ENCODE measurements at places on chromosomes 6 and 20.
A peak's percentile ranks its signal among the peaks of the same experiment; 100 is the strongest.

GRCh38 chr20:52246366-52246765 is 54.8 kb upstream of the ZFP64 start:
- no peak for DNase-seq

- DNase-seq: peak; percentile 54
Measured at GRCh38 chr6:35620706-35621105, 68.0 kb downstream of the FKBP5 start.

GRCh38 chr6:46993846-46994245 is 48.3 kb downstream of the ADGRF1 start:
- peak; percentile 87 for DNase-seq

DNA sequence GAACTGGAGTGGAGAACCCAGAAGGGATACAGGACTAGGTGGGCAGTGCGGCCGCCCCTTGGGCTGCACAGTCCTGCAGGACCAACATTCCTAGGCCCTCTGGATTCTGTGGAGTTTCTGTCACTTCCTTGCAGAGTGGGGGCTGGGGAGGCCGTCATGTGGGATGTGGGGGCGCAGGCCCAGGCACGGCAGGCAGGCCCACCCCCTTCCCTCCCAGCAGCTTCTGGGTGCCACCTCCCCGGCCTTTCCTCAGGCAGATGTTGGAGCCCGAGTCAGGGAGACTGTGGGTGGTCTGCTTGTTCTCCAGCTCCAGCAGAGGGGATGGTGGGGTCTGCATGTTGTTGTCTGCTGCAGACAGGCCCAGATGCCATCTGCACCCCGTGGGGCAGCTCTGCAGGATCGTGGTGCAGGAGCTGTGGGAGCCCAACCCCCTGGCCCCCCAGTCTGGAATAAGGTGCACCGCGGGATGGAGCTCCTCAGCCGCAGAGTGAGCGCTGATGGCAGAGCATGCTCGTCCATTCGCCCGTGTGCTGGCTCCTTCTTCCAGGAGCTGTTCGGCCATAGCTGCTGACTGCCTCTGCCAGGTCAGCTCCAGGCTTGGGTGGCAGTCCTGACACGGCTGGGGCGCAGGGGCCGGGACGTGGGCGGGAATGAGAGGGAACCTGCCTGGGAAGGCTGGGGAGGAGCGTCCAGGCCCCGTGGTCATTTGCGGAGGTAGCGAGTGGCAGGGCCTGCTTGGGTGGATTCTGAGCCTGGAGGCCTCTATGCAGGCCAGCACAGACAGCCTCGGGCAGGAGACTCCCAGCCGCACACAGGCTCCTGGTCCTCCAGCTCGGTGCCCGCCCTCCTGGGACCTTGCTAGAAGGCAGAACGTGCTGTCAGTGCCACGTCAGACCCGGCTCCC is 18.1 kb downstream of the SLC17A9 start:
- DNase-seq: no peak

GRCh38 chr20:10788877-10789276 is 115.1 kb upstream of the JAG1 start:
- DNase-seq: no peak

GRCh38 chr6:137230956-137231555 is 11.9 kb upstream of the IFNGR1 start:
- no peak for DNase-seq

DNA sequence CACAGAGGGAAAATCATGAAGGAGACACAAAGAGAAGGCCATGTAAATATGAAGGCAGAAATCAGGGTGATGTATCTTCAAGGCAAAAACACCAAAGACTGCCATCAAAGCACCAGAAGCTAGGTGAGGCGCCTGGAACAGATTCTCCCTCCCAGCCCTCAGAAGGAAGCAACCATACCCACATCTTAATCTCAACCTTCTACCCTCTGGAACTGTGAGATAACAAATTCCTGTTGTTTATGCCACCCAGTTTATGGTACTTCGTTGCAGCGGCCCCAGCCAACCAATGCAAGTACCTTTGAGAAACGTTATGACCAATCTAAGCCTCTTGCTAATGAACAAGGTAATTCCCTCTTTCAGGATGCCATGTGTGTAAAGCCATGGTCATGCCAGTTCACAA is 66.2 kb upstream of the STXBP5 start:
- no peak for DNase-seq

DNA sequence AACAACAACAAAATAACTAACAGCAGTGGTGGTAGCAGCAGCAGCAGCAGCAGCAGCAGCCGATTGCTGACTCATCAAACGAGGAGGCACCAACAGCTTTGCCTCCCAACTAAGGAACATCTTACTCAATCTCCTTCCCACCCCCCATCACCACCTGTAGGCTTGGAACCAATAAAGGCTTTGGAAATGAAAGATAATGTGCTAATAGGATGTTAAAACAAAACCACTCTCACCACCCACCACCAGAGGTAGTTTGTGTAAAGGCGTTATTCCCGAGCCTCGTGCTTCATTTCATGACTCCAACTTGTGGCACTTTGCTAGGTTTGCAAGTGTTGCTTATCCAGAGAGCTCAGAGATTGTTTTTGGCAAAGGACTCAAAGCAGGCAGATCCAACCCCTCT is 346.5 kb downstream of the CD83 start:
- DNase-seq: peak; percentile 40

GRCh38 chr20:62999580-62999979 is 7.2 kb downstream of the BHLHE23 start:
- DNase-seq: no peak

GRCh38 chr6:47083586-47084047 is 41.5 kb upstream of the ADGRF1 start:
- DNase-seq: peak; percentile 90

DNA sequence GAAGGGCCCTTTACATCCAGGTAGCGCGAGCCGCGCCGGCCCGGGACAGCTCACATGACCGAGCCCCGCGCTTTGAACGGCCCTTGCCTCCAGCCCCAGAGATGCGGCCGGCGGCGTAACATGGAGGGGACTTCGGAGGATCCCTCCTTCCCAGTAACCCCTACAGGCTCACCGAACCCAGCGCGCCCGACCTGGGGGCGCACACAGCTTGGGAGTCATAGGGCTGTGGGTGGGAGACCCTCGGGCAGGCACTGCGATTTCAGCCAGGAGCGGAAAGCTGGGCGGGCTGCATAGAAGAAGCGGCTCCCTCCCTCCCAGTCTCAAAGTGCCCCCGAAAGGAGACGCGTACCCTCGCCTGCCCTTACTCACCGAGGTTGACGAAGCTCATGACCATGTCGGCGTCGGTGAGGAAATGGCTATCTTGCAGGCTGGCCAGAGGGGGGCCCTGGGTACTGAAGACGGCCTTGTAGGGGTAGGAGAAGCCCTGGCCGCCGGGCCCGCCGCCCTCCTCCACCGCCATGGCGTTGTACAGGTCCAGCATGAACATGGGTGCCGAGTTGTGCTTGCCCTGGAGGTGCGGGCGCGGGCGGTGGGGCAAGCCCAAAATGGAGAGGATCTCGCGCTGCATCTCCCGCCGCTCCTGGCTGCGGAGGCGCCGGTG is 975 bp downstream of the BMP7 start:
- DNase-seq: no peak

- no peak for DNase-seq
Measured at GRCh38 chr6:53086302-53086701, 21.1 kb downstream of the FBXO9 start.

DNA sequence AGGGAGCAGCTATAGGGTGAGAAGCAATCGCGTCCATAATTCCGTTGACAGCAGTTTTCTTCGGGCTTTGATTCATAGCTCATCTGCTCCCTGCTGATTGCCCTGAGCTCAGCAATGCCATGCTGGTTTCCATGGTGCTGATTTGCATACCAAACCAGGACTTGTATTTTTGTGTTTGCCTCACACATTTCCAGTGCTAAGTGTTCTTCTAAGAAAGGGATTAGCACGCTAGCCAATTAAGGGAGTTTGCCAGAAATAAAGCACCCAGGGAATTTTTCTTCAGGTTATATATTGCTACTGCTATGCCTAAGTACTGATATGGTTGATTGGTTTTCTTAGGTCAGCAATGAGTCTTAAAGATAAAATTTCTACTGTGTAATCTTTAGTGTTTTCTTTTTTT is 177.6 kb downstream of the PLCB1 start:
- DNase-seq: peak; percentile 46

DNA sequence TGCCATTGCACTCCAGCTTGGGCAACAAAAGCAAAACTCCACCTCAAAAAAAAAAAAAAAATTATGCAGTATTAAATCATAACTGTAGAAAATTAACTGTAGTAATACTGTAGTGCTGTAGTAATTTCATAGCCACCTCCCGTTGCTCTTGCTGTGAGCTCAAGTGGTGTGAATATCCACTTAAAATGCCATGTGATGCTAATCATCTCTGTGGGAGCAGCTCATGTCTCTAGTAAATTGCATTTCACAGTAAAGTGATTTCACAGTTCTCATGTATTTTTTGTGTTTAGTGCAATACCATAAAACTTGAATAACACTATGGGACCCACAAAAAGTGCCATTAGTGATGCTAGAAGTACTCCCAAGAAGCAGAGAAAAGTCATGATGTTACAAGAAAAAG is 14.4 kb upstream of the FAM217A start:
- DNase-seq: no peak

- DNase-seq: no peak
Measured at GRCh38 chr6:150322466-150322871, 46.3 kb upstream of the IYD start.

GRCh38 chr6:166036316-166037095 is 131.1 kb downstream of the TBXT start:
- no peak for DNase-seq
